CD8-positive, alpha-beta memory T cell (primary cell): ENCODE measurements at places on chromosomes 1 and 21. TPM values are rescaled to one million over a fixed set of nuclear protein-coding genes. Genes with fewer than 3 reads are reported as not detected.

SLC5A9 gene
- total RNA-seq, result not detected

C1orf35 gene
- 29.2 TPM for total RNA-seq

FAM151A gene
- not detected for total RNA-seq

GPA33 gene
- 0.66 TPM for total RNA-seq

PGBD2 gene
- 8.1 TPM for total RNA-seq

DNA sequence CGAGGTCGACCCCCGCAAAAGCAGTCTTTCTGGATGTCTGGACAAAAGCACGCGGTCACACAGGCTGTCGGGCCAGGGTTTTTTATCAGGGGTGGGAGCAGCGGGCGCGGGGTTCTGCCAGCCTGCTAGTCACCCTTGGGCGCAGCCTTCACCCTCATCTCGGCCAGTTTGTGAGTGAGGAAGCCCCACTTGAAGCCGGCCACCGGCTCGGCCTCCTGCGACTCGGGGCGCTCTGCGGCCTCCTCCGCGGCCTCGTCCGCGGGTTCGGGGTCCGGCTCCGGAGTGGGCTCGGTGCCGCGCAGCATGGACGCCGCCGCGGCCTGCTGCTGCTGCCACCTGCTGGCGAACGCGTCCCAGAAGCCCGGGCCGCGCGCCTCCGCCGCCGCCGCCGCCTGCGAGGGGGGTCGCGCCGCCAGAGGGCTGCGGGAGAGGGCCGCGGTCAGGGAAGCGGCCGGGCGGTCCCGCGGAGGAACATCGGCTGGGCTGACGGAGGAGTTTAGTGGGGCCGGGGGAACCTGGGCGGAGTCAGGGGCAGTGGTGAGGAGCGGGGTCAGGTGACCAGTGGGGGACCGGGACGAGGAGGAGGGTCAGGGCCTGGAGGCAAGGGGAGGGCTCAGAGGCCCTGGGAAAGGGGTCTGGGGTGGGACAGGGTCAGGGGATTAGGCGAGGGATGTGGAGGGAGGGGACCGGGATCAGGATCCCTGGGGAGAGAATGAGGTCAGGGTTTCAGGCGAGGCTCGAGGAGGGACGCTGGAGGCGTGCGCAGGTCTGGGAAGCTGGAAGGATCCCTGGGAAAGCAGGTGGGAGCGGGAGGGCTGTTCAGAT lies 4.5 kb downstream of the C1orf232 start:
- peak overlapping the region; percentile 50 for H3K4me3 ChIP-seq
- H3K4me1 ChIP-seq, result peaks cover 18% of the 10 kb centered on the region
- no peaks in the 10 kb centered on the region for H3K36me3 ChIP-seq
- peak; percentile 42 for DNase-seq
- peaks cover 10% of the 10 kb centered on the region for H3K27me3 ChIP-seq

DNA sequence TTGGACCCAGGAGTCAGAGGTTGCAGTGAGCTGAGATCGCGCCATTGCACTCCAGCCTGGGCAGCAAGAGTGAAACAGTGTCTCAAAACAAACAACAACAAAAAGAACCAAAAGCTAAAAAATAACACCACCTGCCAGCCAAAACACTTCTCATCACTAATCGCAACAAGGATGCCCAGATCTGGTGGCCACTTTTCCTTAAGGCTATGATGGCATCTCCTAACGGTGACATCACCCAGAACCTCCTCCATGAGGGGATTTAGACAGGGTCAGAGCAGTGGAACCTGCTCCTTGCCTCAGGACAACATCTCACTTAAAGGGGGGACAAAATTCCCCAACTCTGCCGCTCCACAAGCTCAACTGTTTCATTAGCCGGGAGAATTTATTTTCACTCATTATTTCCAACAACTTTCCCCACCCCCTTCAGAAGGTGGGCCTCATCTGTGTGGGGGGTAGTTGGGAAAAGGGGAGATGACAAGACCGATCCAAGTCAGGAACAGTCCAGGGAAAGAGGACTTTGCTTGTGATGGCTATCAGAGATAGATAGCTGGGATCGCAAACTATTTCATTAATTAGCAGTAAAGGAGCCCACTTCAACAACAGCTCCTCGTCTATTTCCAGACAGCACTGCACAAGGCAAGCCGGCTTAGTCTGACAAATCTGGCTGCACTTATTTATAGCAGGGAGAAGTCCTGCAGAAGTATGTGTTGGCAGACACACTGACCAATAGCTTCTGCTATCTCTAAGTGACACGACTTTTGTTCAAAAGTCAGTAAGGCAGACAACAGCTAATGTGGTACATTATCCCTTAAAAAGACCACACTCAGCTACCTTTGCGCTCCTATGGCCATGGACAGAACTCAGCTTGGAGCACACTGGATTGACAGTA lies 2.6 kb downstream of the PABPC4 start:
- H3K36me3 ChIP-seq, result peaks cover 27% of the 10 kb centered on the region
- no peak for DNase-seq
- peak overlapping the region; percentile 66 for H3K27ac ChIP-seq
- peaks cover 22% of the 10 kb centered on the region for H3K4me1 ChIP-seq

GRCh38 chr1:246304484-246305259 lies 202.4 kb downstream of the SMYD3 start:
- no peak for DNase-seq
- no peak overlapping the region for H3K4me3 ChIP-seq
- no peaks in the 10 kb centered on the region for H3K4me1 ChIP-seq
- no peaks in the 10 kb centered on the region for H3K36me3 ChIP-seq
- no peak overlapping the region for H3K27ac ChIP-seq

- H3K4me3 ChIP-seq, result no peak overlapping the region
- DNase-seq, result no peak
- no peaks in the 10 kb centered on the region for H3K27me3 ChIP-seq
- no peaks in the 10 kb centered on the region for H3K4me1 ChIP-seq
- H3K36me3 ChIP-seq, result no peaks in the 10 kb centered on the region
Observed at GRCh38 chr21:35257413-35257812, 208.3 kb upstream of the RUNX1 start.

- H3K36me3 ChIP-seq, result no peaks in the 10 kb centered on the region
- H3K27ac ChIP-seq, result no peak overlapping the region
- H3K27me3 ChIP-seq, result no peaks in the 10 kb centered on the region
- H3K4me3 ChIP-seq, result no peak overlapping the region
- H3K4me1 ChIP-seq, result no peaks in the 10 kb centered on the region
Observed at GRCh38 chr1:44609412-44609767, 64.9 kb downstream of the TMEM53 start.

GRCh38 chr21:16500271-16500670 lies 770.5 kb downstream of the USP25 start:
- H3K27me3 ChIP-seq, result no peaks in the 10 kb centered on the region
- no peak for DNase-seq
- no peaks in the 10 kb centered on the region for H3K36me3 ChIP-seq
- H3K4me1 ChIP-seq, result no peaks in the 10 kb centered on the region

DNA sequence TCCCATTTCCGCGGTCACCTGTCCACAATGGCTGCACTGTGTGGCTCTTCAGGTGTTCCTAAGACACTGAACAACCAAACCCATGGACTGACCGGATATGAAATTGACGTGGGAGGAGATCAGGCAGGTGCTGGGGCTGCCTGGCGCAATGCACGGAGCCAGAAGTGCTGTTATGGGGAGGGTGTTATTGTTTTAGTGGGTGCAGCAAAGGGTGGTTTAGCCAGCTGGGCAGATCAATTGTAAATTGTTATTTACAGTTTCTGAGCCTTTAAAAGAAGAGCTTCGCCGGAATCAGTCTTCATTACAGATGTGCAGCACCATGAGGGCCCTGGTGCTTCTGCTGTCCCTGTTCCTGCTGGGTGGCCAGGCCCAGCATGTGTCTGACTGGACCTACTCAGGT lies at the start of gene CA6:
TSS of gene CA6 (plus strand) at position 301 of the 400 bp plus-strand sequence. CDS start at position 320, 19 bp downstream.
- H3K36me3 ChIP-seq, result no peaks in the 10 kb centered on the region
- no peak within 1 kb of the TSS for H3K4me3 ChIP-seq
- no peak for DNase-seq
- H3K4me1 ChIP-seq, result peaks cover 60% of the 10 kb centered on the region

DNA sequence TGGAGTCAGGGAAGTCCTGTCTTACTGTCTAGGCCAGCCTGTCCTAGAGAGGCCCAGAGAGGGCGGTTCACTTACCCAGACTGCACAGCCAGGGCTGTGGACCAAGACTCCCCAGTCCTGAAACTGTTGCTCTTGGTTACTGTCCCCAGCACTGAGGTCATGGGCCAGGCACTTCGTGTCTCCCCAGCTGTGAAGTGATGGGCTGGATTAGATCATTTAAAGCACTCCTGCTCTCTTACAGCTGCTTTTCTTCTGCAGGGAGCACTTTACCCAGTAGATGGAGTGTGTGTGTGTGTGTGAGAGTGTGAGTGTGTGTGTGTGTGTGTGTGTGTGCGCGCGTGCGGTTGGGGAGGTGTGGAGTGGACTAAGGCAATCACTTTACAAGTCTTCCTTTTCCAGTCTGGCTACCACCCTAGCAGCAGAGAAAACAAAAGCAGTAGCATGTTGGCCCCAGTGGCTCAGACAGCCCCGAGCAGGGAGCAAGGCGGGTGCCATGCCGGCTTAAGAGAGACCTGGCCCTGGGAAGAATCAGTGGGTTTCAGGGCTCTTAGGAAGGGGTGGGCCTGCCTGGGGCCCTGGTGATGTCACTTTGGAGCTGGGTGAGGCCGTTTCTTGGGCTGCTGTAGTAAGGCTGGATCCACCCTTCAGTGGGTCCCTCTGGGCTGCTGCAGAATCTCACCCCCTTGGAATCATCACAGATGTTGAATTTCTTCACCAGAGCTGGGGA lies 2.4 kb downstream of the SPSB1 start:
- H3K4me3 ChIP-seq, result no peak overlapping the region
- DNase-seq, result no peak
- no peaks in the 10 kb centered on the region for H3K36me3 ChIP-seq
- no peaks in the 10 kb centered on the region for H3K27me3 ChIP-seq
- H3K4me1 ChIP-seq, result peaks cover 18% of the 10 kb centered on the region
- no peak overlapping the region for H3K27ac ChIP-seq

DNA sequence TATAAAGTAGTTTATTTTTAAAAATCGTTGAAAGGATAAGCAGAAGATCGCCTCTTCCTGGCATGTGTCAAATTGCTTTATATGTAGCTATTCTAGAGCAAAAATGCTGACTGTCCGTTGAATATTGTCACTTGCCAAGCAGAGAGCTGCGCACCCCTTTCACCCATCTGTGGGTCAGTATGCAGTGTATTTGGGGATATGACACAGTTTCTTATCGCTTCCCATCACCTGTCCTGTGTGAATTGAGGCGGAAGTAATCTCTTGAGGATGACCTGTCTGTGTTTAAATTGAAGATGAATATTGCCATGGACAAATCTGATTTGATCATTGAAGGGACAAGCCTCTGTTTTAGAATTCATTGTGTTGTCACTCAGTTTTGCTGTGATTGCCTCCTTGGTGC lies 52.2 kb downstream of the POFUT2 start:
- no peak overlapping the region for H3K27ac ChIP-seq
- no peak for DNase-seq
- H3K27me3 ChIP-seq, result no peaks in the 10 kb centered on the region
- no peak overlapping the region for H3K4me3 ChIP-seq
- H3K4me1 ChIP-seq, result no peaks in the 10 kb centered on the region

- no peaks in the 10 kb centered on the region for H3K36me3 ChIP-seq
- no peak for DNase-seq
- no peaks in the 10 kb centered on the region for H3K27me3 ChIP-seq
Observed at GRCh38 chr1:236604905-236605806, 840 bp upstream of the HEATR1 start.

- no peak for DNase-seq
- no peaks in the 10 kb centered on the region for H3K27me3 ChIP-seq
- no peaks in the 10 kb centered on the region for H3K4me1 ChIP-seq
- no peak overlapping the region for H3K4me3 ChIP-seq
Observed at GRCh38 chr1:15394258-15394690, 15.4 kb upstream of the EFHD2 start.

DNA sequence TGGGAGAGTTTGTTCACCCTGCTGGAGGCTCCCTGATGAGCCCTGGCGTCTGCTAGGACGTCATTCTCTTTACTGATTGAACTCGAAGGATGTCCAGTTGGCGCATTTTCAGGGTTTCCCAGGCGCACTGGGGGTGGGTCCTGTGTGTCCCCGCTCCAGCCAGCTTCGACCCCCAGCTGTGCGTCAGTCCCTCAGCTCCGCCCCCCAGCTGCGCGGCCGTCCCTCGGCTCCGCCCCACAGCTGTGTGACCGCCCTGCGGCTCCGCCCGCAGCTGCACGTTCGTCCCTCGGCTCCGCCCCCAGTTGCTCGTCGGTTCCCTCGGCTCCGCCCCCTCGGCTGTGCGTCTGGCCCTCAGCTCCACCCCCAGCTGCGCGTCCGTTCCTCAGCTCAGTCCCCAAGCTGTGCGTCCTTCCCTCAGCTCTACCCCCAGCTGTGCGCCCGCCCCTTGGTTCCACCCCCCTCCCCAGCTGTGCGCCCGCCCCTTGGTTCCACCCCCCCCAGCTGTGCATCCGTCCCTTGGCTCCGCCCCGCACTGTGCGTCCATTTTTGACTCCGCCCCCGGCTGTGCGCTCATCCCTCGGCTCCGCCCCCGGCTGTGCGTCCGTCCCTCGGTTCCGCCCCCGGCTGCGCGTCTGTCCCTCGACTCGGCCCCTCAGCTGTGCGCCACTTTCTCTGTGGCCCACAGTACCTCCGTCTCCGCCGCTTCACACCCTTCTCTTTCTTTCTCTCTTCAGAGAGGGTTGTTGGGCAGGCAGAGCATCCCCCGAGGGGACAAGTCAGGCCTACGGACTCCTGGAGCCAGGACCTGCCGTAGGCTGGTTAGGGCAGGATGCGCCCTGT lies 61.3 kb downstream of the FAAP20 start:
- H3K4me1 ChIP-seq, result peaks cover 10% of the 10 kb centered on the region
- H3K27me3 ChIP-seq, result no peaks in the 10 kb centered on the region
- H3K27ac ChIP-seq, result peak overlapping the region; percentile 64
- DNase-seq, result peak; percentile 98
- H3K36me3 ChIP-seq, result no peaks in the 10 kb centered on the region

DNA sequence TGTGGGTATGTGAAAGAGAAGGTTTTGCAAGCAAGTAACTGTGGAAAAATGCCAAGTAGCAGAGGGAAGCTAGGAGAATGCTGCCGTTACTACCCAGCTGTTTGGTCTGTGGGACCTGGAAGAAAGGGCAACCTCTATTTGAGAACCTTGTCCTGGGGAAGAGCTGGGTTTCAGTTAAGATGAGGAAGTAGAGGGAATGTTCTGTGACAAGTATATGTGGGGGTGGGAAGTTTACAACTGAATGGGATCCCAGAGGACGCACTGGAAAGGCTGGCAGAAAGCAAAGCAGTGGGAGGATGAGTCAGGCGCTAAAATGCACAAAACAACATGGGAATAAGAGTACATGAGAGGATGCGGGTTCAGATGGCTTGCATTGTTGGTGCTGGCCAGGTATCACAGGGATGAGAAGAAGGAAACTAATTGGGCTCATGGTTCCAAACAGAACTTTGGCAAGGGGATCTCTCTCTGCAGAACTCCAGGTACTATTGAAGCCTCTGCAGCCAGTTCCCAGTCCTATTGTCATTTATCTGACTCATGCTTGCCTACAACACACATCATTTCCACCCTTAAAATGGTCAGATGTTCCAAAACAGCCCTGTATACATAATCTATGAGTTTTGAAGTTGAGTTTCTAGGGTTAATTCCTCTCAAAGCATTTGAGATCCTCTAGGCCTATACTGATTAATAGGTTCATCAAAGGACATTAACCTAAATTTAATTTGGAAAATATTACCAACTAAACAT lies 88.5 kb upstream of the VAV3 start:
- no peak for DNase-seq
- no peaks in the 10 kb centered on the region for H3K36me3 ChIP-seq
- H3K27me3 ChIP-seq, result no peaks in the 10 kb centered on the region
- no peak overlapping the region for H3K27ac ChIP-seq

- H3K4me3 ChIP-seq, result no peak overlapping the region
- no peak for DNase-seq
- no peaks in the 10 kb centered on the region for H3K4me1 ChIP-seq
- H3K27me3 ChIP-seq, result peaks cover 4% of the 10 kb centered on the region
- no peaks in the 10 kb centered on the region for H3K36me3 ChIP-seq
Observed at GRCh38 chr1:208029381-208030287, 118.7 kb upstream of the CD34 start.
